ENCODE measurements at places on chromosomes 4 and X.

- peak; percentile 51 for DNase-seq
Measured at GRCh38 chrX:70436343-70436742, 8.3 kb upstream of the DLG3 start.

GRCh38 chr4:125739760-125740159, 425.0 kb downstream of the FAT4 start:
- DNase-seq, result no peak

- DNase-seq, result no peak
Measured at GRCh38 chr4:142719854-142720541, 126.1 kb downstream of the INPP4B start.

GRCh38 chrX:81586096-81586495, 384.2 kb downstream of the SH3BGRL start:
- no peak for DNase-seq

DNA sequence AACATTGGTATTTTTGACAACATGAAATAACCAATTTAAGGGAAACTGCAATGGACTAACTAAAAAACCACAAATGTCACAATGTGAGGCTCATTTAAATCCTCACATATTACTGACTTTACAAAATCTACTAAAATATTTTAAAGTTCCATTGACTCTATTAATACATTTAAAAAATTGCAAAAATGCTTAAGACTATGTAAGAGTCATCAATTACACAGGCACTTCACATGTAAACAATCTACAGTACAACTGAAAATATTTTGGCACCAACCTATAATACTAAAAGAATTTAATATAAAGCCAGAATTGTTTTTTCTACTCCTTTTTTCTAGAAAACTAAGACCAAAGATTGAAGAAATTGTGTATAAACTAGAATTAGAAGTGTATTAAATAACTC, 76.8 kb upstream of the RBMXL3 start:
- DNase-seq, result no peak

GRCh38 chr4:145863191-145863590, 75.4 kb downstream of the ZNF827 start:
- no peak for DNase-seq

- DNase-seq, result no peak
Measured at GRCh38 chrX:69182818-69183380, 17.6 kb upstream of the PJA1 start.

DNA sequence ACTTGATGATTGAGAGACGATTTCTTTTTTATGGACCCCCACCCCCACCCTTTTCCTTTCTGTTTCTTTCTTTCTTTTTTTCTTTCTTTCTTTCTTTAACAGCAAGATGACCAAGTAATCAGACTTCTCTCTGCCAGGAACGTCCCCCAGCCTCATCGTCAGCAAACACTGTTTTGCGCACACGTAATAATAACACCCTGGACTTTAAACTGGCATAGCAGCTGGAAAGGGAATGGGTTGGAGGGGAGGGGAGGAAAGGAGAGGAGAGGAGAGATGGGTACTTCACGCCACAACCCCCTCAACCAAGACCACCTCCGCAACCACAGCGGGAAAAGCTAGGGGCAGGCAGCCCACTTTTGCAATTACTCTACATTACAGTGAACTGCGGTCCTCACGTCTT, 1.1 kb downstream of the GABRA2 start:
- no peak for DNase-seq

DNA sequence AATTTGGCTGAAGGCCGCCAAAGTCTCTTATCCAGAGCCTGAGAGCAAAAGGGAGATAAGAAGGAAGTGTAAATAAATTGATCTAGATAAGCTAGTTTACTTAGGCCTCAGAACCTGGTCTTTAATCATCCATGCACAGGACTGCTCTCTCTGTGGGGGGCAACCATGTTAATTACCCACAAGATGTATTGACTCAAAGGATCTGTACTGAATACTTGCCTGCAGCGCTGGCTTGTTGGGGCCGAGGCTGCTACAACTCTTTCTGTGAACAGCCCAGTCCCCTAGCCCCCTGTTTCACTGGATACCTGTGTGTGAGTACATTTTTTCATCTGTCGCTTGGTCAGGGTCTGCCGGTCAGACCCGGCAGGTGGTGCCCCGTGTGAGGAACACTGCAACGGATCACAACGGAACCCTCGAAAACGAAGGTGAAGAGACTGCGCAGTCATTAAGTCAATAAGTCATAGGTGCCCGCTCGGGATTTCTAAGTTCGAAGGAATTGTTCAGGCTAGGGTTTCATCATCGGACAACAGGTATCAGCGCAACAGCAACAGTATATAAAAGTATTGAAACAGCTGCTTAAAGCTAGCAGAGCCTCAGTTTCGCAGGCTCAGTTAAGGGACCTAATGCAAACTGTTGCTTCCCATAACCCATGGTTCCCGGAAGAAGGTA, 8.3 kb downstream of the MAGEA11 start:
- no peak for DNase-seq

GRCh38 chr4:53986062-53986461, 78.3 kb downstream of the CHIC2 start:
- DNase-seq, result no peak

DNA sequence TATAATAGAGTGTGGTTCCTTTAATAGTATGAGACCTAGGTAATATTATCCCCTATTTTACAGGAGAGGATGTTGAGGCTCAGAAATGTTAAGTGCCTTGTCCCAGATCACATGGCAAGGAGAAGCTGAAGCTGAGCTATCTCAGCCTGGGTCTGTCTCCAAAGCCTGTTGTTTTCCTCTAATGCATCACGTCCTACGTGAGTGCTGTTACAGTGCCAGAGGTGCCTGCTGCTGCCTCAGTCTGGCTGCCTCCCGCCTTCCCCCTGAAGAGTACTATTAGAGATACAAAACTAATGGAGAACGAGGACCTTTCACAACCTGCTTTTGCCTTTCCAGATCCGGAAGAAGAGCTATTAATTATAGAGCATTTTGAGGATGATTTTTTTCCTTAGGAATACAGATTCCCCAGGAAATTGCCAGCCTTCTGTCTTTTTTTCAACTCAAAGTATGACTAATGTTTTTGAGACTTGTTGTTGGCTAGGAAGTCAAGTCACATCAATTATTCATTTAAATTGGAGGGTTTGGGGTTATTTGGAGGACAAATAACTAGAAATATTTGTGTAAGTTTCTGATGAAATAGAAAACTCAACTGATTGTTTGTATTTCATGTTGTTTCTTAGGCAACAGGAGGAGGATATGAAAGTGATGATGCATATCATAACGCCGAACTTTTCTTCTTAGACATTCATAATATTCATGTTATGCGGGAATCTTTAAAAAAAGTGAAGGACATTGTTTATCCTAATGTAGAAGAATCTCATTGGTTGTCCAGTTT, 43.9 kb upstream of the MTMR1 start:
- DNase-seq, result no peak

DNA sequence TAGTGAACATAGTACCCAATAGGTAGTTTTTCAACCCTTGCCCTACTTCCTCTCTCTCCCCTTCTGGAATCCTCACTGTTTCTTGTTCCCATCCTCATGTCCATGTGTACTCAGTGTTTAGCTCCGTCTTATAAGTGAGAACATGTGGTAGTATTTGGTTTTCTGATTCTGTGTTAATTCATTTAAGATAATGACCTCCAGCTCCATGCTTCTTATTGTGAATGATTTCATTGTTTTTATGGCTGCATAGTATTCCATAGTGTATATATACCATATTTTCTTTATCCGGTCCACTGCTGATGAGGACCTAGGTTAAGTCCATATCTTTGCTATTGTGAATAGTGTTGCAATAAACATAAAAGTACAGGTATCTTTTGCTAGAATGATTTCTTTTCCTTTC, 31.0 kb downstream of the IRF2 start:
- DNase-seq, result no peak

GRCh38 chr4:74308215-74308614, at the start of gene EPGN:
EPGN (plus strand) TSS chr4:74308470; CDS start chr4:74308534, 64 bp downstream.
- no peak for DNase-seq

DNA sequence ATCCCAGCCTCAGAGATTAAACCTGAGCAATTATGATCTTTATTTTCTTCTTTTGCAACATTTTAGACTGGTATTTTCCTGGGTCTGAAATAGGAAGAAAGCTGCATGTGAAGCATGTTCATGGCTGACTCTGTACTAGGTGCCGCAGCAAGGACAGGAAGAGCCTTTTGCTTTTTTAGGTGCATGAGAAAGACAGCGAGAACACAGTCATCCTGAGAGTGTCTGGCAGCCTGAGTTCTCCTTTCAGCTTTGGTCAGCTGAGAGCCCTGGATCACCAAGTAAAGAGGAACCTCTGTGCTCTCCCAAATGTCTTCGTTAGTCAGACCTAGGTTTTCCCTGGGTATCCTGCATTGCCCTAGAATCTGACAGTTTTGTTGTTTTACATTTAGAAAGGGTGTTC, 29.8 kb downstream of the FAM149A start:
- DNase-seq, result no peak

DNA sequence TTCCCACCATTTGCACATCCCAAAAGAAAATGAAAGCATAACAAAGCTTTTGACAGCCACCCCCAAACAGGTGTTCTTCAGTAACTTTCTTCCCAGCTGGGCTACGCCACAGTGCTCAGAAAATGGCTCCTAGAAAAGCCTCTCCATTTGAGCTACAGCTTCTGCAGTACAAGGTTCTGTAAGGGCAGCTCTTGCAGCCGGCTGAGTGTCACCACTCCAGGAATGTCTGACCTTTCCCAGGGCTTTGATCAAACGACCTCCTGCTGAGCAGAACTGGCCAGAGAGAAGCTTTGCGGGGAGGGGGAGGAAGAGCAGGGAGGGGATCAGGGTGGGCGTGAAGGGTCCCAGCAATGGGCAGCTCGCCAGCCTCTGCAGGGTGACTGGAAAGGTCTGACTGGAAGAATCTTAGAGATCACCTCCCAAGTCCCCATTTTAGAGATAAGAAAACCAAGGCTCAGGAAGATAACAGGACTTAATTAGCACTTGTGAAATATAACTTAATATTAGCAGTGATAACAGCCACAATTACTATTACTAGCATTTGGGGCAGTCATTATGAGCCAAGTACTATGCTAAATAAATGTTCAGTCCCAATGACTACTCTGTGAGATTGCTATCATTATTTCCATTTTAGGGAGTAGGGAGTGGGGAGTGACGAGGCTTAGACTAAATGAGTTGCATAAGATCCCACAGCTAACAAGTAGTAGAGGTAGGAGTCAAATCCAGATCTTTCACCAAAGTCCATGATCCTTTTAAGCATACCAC, 51.1 kb downstream of the LEF1 start:
- no peak for DNase-seq

GRCh38 chr4:22486276-22486675, 29.6 kb downstream of the ADGRA3 start:
- DNase-seq, result no peak

DNA sequence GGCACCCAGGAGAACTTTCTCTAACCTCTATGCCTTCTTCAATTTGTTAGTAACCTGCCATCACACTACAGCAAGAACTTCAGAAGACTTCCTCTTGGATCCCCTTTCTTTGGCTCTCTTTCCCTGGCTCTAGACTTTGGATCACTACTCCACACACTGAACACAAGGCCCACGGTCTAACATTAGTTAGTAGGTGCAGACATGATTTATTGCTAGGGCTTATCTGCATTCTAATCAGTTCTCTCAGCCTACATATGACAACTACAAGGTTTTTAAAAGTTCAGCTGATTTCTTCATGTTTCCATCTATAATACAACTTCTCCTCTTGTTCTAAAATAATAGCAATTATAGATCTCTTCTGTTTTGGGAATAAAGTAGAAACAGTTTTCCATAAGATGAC, 209.1 kb upstream of the ANXA10 start:
- DNase-seq, result no peak

DNA sequence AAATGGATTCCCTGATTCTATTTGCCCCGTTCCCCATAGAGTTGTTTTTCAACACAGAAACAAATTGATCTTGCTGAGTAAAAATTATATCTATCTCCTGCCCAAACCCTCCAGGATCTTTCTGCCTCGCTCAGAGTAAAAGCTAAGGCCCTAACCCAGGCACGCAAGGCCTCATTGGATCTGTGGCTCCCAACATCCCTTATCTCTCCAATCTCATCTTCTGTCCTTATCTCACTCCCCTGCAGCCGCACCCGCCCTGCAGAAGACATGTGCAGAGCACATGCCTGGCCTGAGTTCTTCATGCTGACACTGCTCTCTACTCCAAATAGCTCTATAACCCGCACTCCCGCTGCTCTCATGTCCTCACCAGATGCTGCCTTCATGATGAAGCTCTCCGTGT, 543.8 kb upstream of the ZFP42 start:
- DNase-seq, result no peak

- DNase-seq, result no peak
Measured at GRCh38 chr4:37827030-37827685, 672 bp downstream of the PGM2 start.

GRCh38 chr4:8419222-8420041, 21.1 kb downstream of the ACOX3 start:
- DNase-seq, result no peak

DNA sequence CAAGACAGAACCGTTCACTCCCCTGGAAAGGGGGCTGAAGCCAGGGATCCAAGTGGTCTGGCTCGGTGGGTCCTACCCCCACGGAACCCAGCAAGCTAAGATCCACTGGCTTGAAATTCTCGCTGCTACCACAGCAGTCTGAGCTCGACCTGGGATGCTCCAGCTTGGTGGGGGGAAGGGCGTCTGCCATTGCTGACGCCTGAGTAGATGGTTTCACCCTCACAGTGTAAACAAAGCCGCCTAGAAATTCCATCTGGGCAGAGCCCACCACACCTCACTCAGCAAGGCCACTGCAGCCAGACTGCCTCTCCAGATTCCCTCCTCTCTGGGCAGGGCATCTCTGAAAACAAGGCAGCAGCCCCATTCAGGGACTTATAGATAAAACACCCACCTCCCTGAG, 13.4 kb upstream of the PBDC1 start:
- no peak for DNase-seq

- no peak for DNase-seq
Measured at GRCh38 chr4:21195682-21196081, 495.4 kb downstream of the PACRGL start.

- DNase-seq, result peak; percentile 78
Measured at GRCh38 chrX:102659790-102660757, 8.8 kb downstream of the GPRASP1 start.

GRCh38 chr4:183014361-183015084, 84.5 kb upstream of the WWC2 start:
- DNase-seq, result no peak

DNA sequence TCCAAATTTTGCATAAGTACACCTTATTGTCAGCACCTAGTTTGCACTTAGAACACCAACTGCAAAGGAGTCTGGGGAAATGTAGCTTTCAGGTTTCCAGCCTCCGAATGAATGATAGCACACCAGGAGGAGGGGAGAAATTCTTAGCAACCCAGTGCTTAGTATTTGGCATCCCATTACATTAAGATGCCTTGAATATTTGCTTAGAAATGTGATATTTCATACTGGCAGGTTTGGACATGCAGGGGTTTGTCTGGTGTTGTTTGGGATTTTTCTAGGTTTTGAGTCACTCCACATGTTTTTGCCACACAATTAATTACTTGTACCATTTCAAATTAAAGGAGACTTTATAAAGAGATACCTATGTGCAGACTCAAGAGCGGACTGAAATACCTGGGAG, 60.3 kb upstream of the CAMK2D start:
- DNase-seq, result no peak

GRCh38 chr4:136241221-136241986, 1290.9 kb downstream of the PCDH18 start:
- DNase-seq, result no peak

- no peak for DNase-seq
Measured at GRCh38 chrX:19886883-19887531, 393 bp downstream of the SH3KBP1 start.

All from NCI-H1436 (cell line).